ENCODE measurements at places on chromosomes 16 and 17. TPM values are rescaled to one million over a fixed set of nuclear protein-coding genes. Genes with fewer than 3 reads are reported as not detected.

Gene NPB
- total RNA-seq, result 0.92 TPM

Gene ABCA6
- total RNA-seq, result 14.8 TPM

Gene TMEM114
- not detected for total RNA-seq

- H3K4me3 ChIP-seq, result no peak overlapping the region
- H3K27ac ChIP-seq, result no peak overlapping the region
- H3K27me3 ChIP-seq, result no peaks in the 10 kb centered on the region
- no peaks in the 10 kb centered on the region for H3K4me1 ChIP-seq
- H3K36me3 ChIP-seq, result no peaks in the 10 kb centered on the region
Measured at GRCh38 chr17:56481659-56482058, 111.8 kb upstream of the NOG start.

GRCh38 chr17:17098551-17099179 is 56.4 kb downstream of the MPRIP start:
- DNase-seq, result peak; percentile 76
- no peaks in the 10 kb centered on the region for H3K27me3 ChIP-seq
- H3K27ac ChIP-seq, result peak overlapping the region; percentile 82
- H3K4me1 ChIP-seq, result peaks cover 85% of the 10 kb centered on the region
- no peak overlapping the region for H3K4me3 ChIP-seq

DNA sequence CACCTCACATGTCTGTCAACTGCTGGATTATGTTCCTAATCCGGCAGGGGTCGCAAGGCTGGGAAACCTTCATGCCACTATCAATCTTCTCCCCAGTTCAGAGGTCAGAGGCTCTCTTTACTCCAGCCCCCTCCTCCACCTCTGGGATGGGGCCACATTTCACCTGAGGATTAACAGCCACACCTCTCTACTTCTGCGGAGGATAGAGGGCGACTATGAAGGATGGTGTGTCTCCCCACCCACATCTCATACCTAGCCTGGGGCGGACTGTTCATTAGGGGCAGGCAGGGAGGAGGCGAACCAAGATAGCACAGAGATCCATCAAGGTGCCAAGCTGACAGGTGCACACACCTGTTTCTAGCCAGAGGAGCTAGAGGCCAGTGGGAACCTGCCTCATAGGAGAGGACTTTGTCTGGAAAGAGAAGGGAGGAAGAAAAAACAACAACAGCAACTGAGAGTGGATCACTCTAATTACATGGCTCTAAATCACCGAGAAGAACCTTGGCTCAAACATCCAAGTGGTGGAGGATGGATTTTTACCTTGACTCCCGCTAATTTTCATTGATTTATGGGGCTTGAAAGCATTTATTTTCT is 41.9 kb upstream of the SKAP1 start:
- DNase-seq, result no peak
- H3K27me3 ChIP-seq, result no peaks in the 10 kb centered on the region
- no peak overlapping the region for H3K27ac ChIP-seq
- H3K4me1 ChIP-seq, result no peaks in the 10 kb centered on the region
- H3K36me3 ChIP-seq, result no peaks in the 10 kb centered on the region
